ENCODE measurements at places on chromosomes 1 and 21. TPM values are rescaled to one million over a fixed set of nuclear protein-coding genes. Genes with fewer than 3 reads are reported as not detected.

The FOXE3 gene
- total RNA-seq, result not detected

The LAD1 gene
- 0.47 TPM for total RNA-seq

The SKI gene
- total RNA-seq, result 22.2 TPM

The RPTN gene
- total RNA-seq, result not detected

The FAM78B gene
- total RNA-seq, result 0.24 TPM

The ATP1A4 gene
- not detected for total RNA-seq

The FMOD gene
- not detected for total RNA-seq

The S100A2 gene
- 37.7 TPM for total RNA-seq

The ECM1 gene
- total RNA-seq, result 1.6 TPM

The FAM72C gene
- total RNA-seq, result 5.5 TPM

The CACHD1 gene
- 1.4 TPM for total RNA-seq

The SHC1 gene
- 231 TPM for total RNA-seq

The FCAMR gene
- total RNA-seq, result not detected

The MMEL1 gene
- not detected for total RNA-seq

The LCE4A gene
- total RNA-seq, result not detected

The LCE2A gene
- total RNA-seq, result not detected

The AZIN2 gene
- total RNA-seq, result 0.93 TPM

The PCSK9 gene
- 3.1 TPM for total RNA-seq

The S100A10 gene
- 2,473 TPM for total RNA-seq

The IGSF9 gene
- 0.25 TPM for total RNA-seq

The CHAF1B gene
- total RNA-seq, result 12.1 TPM

The MYOG gene
- not detected for total RNA-seq

The LENEP gene
- not detected for total RNA-seq

The LMX1A gene
- total RNA-seq, result not detected

The DYNLT4 gene
- total RNA-seq, result 0.74 TPM

The CD1E gene
- not detected for total RNA-seq

The ARMH1 gene
- total RNA-seq, result 0.67 TPM

The OR2L3 gene
- not detected for total RNA-seq

The PGLYRP4 gene
- not detected for total RNA-seq

The PNRC2 gene
- total RNA-seq, result 36.2 TPM

The CFHR1 gene
- 0.15 TPM for total RNA-seq

The CASQ2 gene
- total RNA-seq, result not detected

The FAM72B gene
- 6.6 TPM for total RNA-seq

The MFAP2 gene
- 0.95 TPM for total RNA-seq
